ENCODE measurements at places on chromosomes 12 and 14.
A peak's percentile ranks its signal among the peaks of the same experiment; 100 is the strongest.

DNA sequence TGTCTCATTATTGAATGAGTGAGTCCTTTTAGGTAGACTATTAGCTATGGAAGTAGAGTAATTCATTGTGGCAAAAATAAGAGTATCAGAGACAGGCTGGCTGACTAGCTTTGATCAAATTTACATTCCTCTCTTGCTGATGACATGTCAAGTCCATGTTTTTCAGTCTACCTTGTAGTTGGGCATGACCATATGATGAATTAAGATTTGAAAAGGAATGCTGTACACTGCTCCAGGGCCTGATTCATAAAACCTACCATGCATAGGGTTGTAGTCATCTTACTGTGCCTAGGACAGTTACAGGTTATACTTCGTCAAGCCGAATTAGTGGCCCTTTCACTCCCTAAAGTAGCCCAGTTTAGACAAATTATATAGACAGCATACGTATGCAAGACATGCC, 545.7 kb upstream of the MIS18BP1 start:
- no peak for DNase-seq

DNA sequence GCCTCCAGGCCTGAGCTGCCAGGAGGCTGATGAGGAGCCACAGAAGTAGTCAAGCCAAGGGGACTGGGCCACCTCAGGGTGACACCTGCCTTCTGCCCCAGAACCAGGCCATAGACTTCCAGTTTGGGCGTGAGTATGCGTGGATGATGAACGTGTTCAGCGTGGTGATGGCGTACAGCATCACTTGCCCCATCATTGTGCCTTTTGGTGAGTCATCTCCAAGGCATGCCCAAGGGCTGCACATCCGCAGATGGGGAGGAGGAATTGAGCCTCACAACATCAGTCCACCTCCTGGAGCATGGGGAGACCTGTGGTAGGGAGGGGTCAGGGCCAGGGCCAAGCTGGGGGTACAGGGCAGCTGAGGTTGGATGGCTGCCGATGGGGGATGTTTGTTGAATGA, 22.3 kb downstream of the NGB start:
- no peak for DNase-seq

- DNase-seq, result peak; percentile 5
Observed at GRCh38 chr12:21438643-21439042, 1.2 kb downstream of the PYROXD1 start.

DNA sequence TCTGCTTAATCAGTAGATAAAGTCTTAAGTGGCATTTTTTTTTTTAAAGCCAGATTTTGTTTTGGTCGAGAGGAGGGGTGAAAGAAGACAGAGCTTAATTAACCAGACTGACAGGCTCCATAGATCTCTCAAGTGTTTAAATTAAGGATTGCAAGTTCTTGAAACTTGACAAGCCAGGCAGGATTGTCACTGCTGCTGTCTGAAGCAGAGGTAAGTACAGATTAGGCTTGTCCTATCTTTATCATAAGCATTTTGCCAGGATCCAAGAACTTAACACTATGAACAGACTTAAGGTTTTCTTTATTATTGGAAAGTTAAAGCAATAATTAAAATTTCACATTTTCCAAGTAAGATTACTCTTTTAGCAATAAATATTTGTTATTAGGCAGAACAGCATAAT, 179.6 kb upstream of the LMO3 start:
- no peak for DNase-seq

DNA sequence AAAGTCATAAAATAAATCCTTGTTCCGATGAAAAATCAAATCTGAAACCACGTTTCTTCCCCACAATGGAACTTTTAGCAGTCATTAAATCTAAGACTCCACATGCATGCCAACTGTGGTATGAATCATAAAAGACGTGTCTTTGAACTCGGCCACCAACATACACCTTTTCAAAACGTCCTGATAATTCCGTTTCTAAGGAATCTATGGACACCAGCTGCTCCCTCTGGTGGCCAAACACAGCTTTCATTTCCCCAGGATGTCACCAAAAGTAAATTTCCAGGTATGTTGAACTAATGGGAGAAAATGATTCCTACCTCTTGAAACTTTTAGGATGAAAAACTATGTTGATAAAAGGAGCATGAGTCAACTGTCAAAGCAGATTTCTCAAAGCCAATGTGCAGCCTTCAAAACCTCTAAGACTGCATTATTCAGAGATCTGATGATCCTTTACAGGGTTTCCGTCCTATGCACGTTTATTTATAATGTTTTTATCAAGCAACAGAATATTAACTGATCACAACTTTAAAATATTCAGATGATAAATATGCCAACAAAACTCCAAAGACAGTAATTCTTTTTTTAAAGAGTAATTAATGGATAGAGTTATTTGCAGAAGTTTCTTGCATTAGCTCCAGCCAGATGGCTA, 96.2 kb downstream of the CIT start:
- DNase-seq, result peak; percentile 78

GRCh38 chr12:103498990-103499389, 3.2 kb upstream of the C12orf42 start:
- DNase-seq, result no peak

DNA sequence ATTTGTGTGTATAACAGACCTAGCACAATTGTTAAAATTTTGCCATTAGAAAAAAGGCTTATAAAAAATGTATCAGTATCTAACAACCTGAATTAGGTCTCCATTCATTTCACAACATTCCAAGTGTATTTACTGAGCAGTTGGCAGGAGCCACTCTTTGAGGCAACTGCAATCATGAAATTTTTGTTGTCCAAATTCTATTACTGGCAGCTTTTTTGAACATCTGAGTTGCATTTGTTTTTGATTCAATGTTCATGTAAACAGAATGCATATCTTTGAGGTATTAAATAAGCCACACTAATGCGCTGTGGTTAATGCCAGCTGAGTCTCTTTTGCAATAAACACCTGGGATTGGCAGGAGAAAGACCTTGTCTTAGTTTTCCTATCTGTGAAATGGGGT, 8.7 kb downstream of the KITLG start:
- no peak for DNase-seq

GRCh38 chr14:105324871-105325270, 10.3 kb downstream of the PACS2 start:
- DNase-seq, result no peak

GRCh38 chr14:102490456-102490855, 19.1 kb downstream of the ANKRD9 start:
- no peak for DNase-seq

- no peak for DNase-seq
Observed at GRCh38 chr14:68669111-68669511, 123.8 kb downstream of the ZFP36L1 start.

DNA sequence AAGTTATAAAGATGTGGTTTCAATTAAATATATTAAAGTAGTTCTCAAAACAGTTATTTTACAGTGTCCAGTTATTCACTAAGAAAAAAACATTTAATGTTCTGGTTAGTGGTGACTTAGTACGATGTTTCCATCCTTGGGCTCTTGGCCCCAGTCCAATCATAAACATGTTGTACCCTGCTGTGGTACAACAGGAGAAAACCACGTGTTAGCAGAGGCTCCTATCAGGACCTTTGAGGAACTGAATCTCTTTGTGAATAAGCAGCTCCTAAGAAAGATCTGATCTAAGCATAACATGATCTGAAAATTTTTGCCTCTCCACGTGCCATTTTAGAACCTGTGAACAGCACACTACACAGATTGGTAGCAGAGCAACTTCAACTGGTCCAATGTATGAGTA, 234.0 kb downstream of the SYT1 start:
- no peak for DNase-seq

DNA sequence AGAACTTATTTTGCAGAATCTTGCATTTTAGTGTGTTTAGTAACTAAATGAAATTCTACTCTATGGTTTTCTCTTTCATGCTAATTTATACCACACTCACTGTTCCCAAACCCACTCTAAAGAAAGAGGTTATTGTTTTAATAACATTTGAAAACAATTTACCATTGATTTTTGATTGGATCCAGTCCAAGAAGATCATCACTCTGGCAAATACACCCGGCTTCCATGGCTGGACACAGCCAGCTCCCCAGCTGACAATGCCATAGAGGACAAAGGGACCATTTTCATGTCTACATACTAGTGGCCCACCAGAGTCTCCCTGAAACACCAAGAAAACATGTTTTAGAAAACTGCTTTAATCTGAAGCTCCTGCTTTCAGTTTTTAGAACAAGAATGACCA, 42.4 kb downstream of the OVCH1 start:
- no peak for DNase-seq

DNA sequence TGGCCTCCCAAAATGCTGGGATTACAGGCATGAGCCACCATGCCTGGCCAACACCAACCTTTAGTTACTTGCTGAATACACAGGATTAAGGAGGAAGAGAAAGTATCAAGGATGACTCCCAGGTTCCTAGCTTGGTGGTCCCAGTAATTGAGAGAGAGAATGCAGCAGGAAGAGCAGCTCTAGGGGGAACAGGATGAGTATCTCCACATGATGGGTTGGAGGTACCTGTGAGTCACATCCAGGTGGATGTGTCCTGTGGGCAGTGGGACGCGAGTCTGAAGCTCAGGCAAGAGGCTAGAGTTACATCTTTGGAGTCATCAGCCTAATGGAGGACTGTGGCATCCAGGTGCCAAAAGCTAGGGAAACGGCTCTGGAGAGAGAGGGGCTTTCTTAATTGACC, 47.1 kb downstream of the MDM2 start:
- DNase-seq, result no peak
